Stimulated activated CD4-positive, alpha-beta T cell treated with anti-CD3 and anti-CD28 coated beads, Interleukin-1b, Interleukin-23, amount 100 ng/mL, for 1 hour (primary cell): ENCODE measurements at places on chromosomes 2 and 18.

- DNase-seq, result no peak
Measured at GRCh38 chr2:231413456-231413855, 17.9 kb downstream of the B3GNT7 start.

DNA sequence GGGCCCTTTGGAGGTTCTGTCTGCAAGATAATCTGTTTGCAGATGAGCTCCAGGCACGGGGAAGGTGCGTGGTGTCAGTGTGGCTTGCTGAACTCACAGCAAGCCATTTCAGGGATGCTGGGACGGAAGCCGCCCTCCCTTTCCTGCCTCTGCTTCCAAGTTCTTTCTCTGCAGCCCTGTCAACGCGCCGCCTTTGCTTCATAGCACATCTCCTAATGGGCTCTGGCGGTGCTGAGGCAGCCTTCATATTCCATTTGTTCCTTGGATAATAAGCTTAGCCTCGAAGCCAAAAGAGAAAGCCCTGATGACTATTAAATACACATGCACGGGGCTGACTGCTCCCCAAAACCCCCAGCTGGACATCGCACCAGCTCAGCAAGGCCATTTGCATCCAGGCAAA, 81.7 kb upstream of the TAF1B start:
- DNase-seq, result no peak

GRCh38 chr2:26913606-26913998, 56.8 kb upstream of the MAPRE3 start:
- DNase-seq, result no peak

GRCh38 chr2:43593254-43593653, 2.6 kb downstream of the THADA start:
- no peak for DNase-seq

DNA sequence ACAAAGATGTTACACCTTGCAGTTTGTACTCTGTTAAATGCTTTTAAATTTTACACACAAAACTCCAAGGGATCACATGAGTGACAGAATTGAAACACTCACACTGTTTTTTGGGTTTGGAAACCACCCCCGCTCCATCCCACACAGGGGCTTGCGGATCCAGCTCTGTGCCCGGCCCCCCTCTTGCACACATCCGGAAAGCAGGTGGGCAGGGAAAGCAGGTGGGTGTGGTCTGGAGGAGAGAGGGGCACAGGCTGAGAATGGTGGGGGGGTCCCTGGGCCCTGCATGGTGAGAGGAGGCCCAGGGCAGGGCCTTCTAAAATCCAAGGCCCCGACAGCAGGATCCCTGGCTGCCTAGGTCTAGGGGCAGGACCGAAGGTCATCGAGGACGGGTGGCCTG, 88.5 kb upstream of the HPCAL1 start:
- DNase-seq, result no peak
